ENCODE measurements at places on chromosomes 4 and X.

GRCh38 chr4:101172369-101172768 is 175.0 kb downstream of the PPP3CA start:
- no peak for DNase-seq

DNA sequence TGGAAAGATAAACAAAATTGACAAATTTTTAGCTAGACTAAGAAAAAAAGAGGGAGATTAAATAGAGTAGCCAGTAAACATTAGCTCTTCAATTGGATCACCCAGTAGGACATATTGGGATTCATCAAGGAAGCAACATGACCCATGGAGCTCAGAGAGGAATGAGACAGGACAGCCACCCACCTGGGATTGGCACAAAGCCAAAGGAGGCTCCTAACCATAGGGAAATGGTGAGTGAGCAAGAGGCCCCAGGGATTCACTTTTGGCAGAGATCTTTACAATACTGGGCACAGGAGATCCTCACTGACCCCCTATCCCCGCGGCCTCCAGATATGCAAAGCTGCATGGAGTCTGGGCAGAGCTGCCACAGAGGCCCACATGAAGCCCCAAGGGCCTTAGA is 34.8 kb upstream of the CXCL6 start:
- DNase-seq = no peak

- no peak for DNase-seq
Observed at GRCh38 chrX:53262918-53263394, 18.4 kb downstream of the IQSEC2 start.

- DNase-seq = no peak
Observed at GRCh38 chrX:69083361-69083760, 81.9 kb downstream of the PJA1 start.

GRCh38 chr4:21726255-21726815 is 222.2 kb downstream of the KCNIP4 start:
- DNase-seq = no peak

GRCh38 chrX:11099465-11099864 is 11.7 kb upstream of the HCCS start:
- no peak for DNase-seq
